RPMI7951 (cell line): ENCODE measurements at places on chromosomes 7 and 10.

- peak; percentile 54 for DNase-seq
Measured at GRCh38 chr7:94088560-94088959, 84.4 kb upstream of the BET1 start.

- DNase-seq: no peak
Measured at GRCh38 chr7:41508755-41509154, 194.1 kb downstream of the INHBA start.

DNA sequence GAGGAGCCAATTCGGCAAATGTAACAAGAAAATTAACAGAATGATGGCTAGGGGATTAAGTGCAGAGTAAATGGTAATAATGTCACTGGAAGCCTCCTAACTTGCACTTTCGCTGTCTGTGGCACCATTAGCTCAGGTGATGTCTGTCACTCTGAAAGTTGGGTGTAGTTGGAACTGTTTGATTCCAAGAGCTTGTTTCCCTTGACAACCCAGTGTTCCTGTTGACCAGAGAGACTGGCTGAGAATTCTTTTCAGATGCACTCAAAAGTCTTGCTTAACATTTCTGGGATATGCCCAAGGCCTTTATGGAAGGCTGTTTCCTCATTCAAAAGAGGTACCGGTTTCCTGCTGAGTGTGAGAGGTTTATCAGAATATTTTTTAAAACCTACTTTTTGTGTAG, 49.6 kb downstream of the PLPP4 start:
- DNase-seq: peak; percentile 29

- DNase-seq: peak; percentile 50
Measured at GRCh38 chr10:24617771-24618396, 105.8 kb downstream of the ARHGAP21 start.

DNA sequence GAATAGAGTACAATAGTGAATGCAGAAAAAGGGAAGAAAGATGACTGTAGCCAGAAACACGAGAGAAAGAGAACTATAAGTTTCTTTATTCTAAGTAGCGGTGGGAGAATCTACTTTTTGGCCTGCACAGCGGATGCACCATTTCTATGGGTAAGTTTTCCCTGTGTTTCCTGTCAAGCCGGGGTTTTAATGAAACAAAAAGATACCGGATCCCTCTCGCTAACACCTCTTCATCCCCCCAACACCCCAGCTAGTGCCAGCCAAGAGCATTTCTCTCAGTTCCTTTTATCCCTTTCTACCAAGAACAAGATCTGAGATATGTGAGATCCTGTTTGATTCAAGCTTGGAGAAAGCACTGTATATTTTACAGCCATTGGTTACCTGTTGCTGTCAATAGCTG, 14.7 kb downstream of the PTPRZ1 start:
- DNase-seq: no peak

DNA sequence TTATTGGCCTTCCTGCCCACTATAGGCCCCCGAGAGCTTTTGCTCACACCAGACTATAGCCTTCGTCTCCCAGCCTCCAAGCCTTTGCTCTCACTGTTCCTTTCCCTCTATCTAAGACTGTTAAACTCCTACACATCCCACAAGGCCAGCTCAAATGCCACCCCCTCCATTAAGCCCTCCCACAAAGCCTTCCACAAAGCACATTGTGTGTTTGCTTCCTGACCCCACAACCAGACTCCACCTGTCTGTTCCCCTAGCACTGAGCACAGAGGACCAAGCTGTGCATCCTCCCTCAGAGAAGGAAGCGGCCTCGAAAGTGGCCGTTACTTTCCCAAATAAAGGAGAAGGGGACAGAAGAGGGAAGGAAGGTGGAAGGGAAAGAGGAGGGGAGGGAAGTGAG, 1.3 kb downstream of the LOXL4 start:
- DNase-seq: no peak

- no peak for DNase-seq
Measured at GRCh38 chr7:42792841-42793240, 119.0 kb downstream of the C7orf25 start.

DNA sequence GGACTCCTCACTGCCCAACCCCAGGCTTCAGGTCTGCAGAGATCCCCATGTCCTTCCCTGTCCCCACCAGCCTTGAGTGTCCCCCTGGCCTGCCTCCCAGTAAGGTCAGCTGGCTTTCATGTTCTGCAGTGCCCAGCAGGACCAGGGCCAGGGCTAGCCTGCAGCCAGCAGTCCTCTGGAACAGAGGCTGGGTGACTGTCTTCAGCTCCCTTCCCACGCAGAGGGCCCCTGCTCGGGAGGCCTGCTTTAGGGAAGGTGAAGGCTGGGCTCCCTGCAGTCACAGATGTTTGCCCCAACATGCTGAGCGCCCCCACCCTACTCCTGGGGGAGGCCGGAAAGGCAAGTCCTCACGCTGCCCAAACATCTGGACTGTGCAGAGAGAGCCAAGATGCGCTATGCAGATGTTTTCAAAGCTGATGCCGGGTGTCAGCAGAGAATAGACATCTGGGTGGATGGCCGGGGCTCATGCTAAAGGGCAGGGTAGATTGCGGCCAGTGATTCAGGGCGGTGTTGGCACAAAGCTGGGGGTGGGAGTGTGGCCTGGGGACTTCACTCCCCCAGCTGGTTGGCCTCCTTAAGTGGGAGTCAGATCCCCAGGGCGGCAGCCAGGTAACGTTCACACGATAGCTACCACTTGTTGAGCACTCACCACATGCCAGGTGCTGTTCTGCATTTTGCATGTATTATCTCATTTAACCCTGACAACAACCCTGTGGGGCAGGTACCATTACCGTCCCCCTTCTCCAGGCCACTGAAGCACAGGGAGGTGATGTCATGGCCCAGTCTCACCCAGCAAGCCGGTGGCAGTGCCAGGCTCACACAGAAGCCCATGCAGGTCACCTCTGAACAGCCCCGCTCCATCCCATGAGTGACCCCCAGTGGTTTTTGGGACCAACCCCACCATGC, 71.2 kb upstream of the COL13A1 start:
- DNase-seq: peak; percentile 68

DNA sequence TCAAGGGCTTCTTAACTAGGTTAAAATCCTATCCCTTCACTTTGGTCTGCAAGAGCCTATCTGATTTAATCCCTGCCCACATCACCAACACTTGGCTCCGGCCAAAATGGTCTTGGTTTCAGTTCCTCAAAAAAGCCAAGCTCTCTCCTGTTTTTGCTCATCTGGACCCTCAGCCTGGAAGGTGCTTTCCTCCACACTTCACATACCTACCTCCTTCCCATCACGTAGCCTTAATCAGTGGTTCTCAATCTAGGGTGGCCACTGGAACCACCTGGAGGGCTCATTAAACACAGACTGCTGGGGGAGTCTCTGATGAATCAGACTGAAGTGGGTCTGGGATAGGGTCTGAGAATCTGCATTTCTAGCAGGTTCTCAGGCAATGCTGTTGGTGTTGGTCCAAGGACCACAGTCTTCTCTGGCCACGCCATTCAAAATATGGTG, 227.0 kb upstream of the AOAH start:
- no peak for DNase-seq

- no peak for DNase-seq
Measured at GRCh38 chr7:143027032-143027431, at the start of gene OR9A2. Gene OR9A2, minus strand, starts transcription at chr7:143027132. Its CDS starts 0 bp downstream, at chr7:143027132.

GRCh38 chr10:126408953-126409641, 20.8 kb upstream of the ADAM12 start:
- DNase-seq: no peak

DNA sequence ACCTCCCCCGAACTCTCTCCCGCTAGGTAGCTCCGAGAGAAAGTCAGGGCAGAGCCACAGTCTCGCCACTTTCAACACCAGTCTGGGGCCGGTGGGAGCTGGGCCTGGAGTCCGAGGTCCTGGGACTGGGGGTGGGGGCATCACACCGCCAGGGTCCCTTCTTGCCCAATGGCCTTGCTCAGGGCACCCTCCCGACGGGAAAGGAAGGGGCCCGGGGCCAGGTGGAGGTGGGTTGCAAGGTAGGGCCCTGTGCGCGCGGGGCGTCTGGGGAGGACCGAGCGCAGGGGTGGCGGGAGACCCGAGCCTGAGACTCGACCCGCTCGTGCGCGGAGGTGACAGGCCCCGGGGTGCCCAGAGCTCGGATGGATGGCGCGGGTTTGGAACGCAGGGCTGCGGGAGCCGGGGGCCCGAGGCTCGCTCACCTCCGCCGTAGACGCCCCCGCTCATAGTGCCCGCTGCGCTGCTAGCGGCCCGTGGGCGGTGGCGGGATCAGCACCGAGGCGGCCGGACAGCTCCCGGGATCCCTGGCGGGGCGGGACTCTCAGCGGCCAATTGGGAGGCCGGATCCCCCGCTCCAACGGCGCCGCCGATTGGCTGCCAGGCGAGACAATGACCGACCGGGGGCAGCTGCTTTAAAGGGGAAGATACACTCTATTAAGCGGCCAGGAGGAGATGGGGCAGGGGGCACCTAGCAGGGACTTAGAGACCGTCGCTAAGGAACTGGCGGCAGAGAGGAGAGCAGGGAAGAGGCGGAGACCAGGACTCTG, at the start of gene ACTL6B:
TSS of gene ACTL6B (minus strand) at position 541 of the 767 bp plus-strand sequence. CDS start at position 447, 94 bp downstream.
- peak; percentile 57 for DNase-seq

GRCh38 chr10:86958116-86958900, at the start of gene SNCG:
Gene SNCG, plus strand, starts transcription at chr10:86958599. Its CDS starts 99 bp downstream, at chr10:86958698.
- DNase-seq: no peak

DNA sequence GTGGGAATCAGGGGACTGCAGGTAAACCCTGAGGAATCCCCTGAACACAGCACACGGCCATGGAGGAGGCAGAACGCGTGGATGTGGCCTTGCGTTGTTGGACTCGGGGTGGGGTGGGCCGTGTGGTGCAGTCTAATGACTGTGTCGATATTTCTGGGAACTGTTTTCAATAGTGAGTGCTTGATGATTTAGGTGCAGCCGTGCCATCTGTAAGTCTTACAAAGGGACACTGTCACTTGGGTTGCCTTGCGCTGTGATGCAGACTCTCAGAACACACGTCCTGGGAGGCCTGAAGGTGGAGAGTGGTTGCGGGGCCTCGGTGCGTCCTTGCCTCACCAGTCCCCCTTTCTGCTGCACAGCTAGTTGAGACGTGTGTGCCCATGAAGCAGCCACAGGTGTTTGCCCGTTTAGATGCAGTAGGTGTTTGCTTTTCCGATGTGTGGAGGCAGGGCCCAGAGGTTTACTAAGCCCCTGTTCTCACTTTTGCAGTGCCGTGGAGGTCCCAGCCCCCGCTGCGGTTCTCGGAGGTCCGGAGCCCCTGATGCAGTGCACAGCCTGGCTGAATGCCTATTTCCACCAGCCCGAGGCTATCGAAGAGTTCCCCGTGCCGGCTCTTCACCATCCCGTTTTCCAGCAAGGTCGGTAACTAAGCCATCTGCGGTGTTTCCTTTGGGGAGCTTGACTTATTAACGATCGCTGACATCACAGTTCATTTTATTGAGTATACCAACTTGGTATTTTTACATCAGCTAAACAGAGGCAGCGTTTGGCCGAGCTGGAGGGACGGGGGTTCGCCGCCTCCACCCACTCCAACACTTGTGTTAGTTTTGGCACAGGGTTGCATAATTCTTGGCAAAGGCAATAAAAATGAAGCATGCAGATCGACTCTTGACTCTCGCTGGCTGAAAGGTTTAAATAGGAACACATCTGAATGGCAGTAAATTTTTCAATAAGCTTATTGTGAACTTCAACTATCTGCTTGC, 240.7 kb downstream of the MGMT start:
- DNase-seq: no peak

DNA sequence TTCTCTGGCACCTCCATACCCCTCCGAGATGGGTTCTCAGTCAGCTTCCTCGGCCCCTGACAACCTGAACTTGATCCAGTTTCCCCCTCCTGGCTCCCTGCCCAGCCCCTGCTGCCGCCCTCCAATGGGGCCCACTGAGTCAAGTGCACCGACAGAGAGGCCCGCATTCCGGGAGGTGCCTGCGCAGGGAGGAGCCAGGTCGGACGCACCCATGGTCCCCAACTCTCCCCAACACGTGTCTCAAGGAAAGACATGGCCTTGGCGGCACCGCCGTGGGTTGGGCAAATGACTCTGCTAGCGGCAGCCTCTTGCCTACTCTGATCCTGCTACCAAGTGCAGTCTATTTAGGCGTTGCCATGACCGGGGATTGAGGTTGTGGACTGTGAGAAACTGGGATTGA, 275.3 kb downstream of the SNX13 start:
- no peak for DNase-seq

- DNase-seq: no peak
Measured at GRCh38 chr10:50439806-50440205, 183.9 kb downstream of the SGMS1 start.

GRCh38 chr7:4033996-4034395, 648.1 kb upstream of the FOXK1 start:
- DNase-seq: no peak

- no peak for DNase-seq
Measured at GRCh38 chr7:135204876-135205275, 6.5 kb downstream of the WDR91 start.

- DNase-seq: peak; percentile 69
Measured at GRCh38 chr7:46229409-46229808, 308.3 kb upstream of the IGFBP3 start.

DNA sequence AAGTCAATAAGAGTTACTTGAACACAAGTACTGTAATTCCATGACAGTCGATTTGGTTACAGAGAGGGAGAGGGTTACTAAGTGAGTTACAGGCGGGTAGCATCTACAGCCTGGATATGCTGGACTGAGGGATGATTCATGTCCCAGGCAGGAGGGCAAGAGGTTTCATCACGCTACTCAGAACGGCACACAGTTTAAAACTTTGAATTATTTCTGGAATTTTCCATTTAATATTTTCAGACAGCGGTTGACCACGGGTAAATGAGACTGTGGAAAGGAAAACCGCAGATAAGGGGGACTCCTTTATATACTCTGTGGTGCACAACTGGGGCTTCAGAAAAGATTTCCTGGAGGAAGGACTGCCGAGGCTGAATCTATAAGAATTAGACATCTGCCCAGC, 25.7 kb upstream of the LRRC4 start:
- peak; percentile 85 for DNase-seq

- peak; percentile 66 for DNase-seq
Measured at GRCh38 chr7:42070068-42070467, 166.9 kb downstream of the GLI3 start.

- no peak for DNase-seq
Measured at GRCh38 chr7:86929293-86930109, 130.0 kb downstream of the ELAPOR2 start.

DNA sequence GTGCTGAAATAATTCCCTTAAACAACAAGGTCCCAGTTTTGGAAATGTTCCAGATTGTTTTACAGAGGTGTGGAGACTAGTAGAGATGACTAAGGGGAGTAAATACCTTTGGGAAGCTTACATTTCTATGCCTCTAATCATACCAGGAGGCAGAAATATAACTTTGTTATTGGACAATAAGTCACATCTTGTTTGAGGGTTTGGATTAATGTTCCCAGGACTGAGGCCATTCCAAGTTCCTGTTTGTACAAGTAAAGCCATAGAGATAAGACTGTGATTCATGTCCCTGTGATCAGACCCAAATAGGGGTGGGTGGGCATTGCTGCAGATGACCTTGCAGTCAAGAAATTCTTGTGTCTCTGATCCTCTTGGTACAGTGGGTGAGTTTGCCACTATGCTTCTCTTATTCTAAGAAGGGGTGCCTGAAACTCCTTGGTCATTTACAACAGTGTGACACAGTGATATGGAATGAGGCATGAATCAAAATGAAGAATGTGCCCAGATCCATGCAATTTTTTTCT, 508.3 kb downstream of the SORCS3 start:
- peak; percentile 23 for DNase-seq

- DNase-seq: no peak
Measured at GRCh38 chr7:136359333-136359903, 382.3 kb upstream of the MTPN start.
